ENCODE measurements at places on chromosomes 13 and 19.

DNA sequence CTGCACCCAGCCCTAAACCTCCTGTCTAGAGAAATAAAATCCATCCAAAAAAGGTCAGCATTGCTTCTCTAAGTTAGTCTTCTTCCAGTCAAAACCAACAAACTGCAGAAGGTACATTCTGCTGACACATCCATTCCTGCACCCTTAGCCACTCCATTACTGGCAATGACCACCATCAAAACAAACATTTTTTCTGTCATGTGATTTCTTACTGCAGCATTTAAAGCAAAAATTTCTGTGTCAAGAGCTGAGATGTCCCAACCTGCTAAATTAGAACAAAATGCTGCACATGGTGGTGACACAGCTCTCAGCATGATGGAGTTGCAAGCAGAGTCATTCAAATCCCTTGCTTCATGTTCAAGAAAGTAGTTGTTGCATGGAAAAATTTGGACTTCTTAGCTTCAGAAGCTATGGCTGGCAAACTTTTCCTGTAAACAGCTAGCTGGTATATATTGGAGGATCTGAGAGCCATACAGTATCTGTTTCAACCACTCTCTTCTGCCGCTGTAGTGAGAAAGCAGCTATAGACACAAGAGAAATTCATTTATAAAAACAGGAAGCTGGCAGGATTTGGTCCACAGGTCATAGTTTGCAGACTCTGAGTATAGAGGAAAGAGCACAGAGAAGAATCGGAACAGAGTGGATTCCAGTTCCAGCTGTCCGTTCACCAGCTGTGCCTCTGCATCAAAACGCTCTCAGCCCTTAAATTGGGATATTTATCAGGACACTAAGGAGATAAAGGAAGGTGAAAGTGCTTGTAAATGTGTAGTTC is 17.4 kb downstream of the RUBCNL start:
- H3K27me3 ChIP-seq, result no peaks in the 10 kb centered on the region
- H3K4me1 ChIP-seq, result peaks cover 68% of the 10 kb centered on the region
- peaks cover 22% of the 10 kb centered on the region for H3K36me3 ChIP-seq

DNA sequence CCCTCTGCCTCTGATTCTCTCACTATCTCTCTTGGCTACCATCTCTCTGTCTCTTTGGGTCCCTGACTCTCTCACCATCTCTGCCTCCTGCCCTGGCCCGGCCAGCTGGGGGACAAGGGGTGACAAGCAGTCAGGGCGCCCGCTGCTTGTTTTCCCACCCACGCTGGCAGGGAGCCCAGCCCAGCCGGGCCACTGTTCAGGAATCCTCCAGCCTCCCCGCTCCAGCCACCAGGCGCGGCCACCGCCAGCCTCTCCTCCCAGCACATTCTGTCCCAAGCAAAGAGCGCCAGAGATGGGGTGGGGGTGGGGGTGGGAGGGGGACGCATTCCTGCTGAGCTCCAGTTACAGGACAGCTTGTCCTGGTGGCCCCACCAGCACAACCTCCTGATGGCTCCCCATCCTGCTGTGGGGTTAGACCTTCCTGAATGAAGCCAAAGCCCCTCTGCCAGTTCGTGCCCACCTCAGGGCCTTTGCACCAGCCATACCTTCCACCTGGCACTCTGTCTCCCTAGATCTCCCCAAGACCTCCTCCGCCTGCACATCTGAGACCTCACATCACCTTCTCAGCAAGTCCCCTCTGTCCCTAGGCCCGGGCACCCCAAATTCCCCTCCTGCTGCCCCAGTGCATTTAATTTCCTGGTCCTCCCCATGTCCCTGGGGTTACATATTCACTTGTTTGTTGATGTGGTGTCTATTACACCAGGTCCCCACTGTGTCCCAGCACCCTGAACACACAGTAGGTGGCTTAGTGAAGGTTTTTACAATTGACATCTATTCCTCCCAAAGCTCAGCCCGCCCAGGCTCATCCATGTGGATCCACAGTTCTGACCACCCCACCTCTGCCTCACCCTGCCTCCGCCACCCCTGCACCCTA is 12.5 kb downstream of the ARRDC2 start:
- H3K36me3 ChIP-seq, result peaks cover 1% of the 10 kb centered on the region
- H3K4me1 ChIP-seq, result peaks cover 69% of the 10 kb centered on the region
- no peak for DNase-seq
- H3K27me3 ChIP-seq, result no peaks in the 10 kb centered on the region

GRCh38 chr13:36709136-36709890 is 35.5 kb downstream of the SERTM1 start:
- H3K27ac ChIP-seq, result no peak overlapping the region
- no peak overlapping the region for H3K4me3 ChIP-seq
- DNase-seq, result no peak

GRCh38 chr13:46587807-46588418 is 34.9 kb downstream of the LRCH1 start:
- peak overlapping the region; percentile 78 for H3K27ac ChIP-seq
- H3K4me3 ChIP-seq, result peak overlapping the region; percentile 30
- DNase-seq, result peak; percentile 59

- DNase-seq, result peak; percentile 74
- H3K27ac ChIP-seq, result peak overlapping the region; percentile 44
- peak overlapping the region; percentile 12 for H3K4me3 ChIP-seq
These were observed 9.9 kb downstream of the RFX2 start for GRCh38 chr19:6100284-6100915.

DNA sequence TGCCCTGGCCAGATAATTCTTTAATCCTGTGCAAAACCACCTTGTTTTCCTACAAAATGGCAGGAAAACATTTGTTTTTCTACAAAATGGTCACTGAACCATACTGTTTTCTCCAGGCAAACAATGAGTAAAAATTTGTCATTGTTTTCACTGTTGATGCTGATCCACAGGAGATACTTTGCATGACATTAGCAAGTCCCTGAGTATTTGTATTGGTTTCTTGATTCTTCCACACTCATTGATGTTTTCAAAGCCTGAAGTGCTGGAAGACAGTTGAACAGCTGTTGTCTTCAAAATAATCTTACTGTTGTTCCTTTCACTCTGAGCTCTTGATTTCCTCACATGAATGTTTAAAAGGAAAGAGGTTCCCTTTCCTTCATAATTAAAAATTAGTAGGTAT is 123.1 kb upstream of the HTR2A start:
- no peak overlapping the region for H3K27ac ChIP-seq
- H3K27me3 ChIP-seq, result no peaks in the 10 kb centered on the region
- H3K4me1 ChIP-seq, result peaks cover 3% of the 10 kb centered on the region
- H3K36me3 ChIP-seq, result no peaks in the 10 kb centered on the region
- DNase-seq, result no peak

DNA sequence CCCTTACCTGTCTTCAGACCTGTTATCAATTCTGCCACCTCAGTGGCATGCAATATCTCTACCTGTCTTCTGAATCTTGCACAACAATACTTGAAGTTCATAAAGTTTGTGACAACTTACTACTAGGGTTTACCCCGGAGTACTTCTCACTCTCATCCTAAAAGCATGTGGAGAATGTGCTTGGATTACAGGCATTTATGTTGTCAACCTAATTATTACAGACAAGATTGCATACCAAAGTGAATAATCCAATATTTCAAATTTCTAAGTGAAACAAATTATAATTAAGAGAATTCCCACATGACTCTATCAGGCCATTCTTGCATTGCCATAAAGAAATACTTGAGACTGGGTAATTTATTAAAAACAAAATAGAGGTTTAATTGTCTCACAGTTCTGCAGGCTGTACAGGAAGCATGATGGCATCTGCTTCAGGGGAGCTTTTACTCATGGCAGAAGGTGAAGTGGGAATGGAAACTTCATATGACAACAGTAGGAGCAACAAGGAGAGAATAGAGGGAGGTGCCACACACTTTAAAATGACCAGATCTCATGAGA is 661.0 kb upstream of the SPRY2 start:
- no peaks in the 10 kb centered on the region for H3K36me3 ChIP-seq
- DNase-seq, result no peak
- no peaks in the 10 kb centered on the region for H3K27me3 ChIP-seq
- no peak overlapping the region for H3K27ac ChIP-seq
- H3K4me1 ChIP-seq, result no peaks in the 10 kb centered on the region

GRCh38 chr19:4861147-4861546 is 6.3 kb downstream of the PLIN3 start:
- no peaks in the 10 kb centered on the region for H3K27me3 ChIP-seq
- DNase-seq, result no peak
- H3K27ac ChIP-seq, result no peak overlapping the region
- H3K36me3 ChIP-seq, result peaks cover 14% of the 10 kb centered on the region
- peaks cover 5% of the 10 kb centered on the region for H3K4me1 ChIP-seq
- H3K4me3 ChIP-seq, result no peak overlapping the region

GRCh38 chr19:36973844-36974195 is 57.7 kb downstream of the ZNF568 start:
- H3K36me3 ChIP-seq, result no peaks in the 10 kb centered on the region
- peak overlapping the region; percentile 79 for H3K4me3 ChIP-seq
- H3K4me1 ChIP-seq, result peaks cover 11% of the 10 kb centered on the region

GRCh38 chr13:107322228-107322627 is 754.3 kb upstream of the ARGLU1 start:
- no peaks in the 10 kb centered on the region for H3K36me3 ChIP-seq
- DNase-seq, result no peak

DNA sequence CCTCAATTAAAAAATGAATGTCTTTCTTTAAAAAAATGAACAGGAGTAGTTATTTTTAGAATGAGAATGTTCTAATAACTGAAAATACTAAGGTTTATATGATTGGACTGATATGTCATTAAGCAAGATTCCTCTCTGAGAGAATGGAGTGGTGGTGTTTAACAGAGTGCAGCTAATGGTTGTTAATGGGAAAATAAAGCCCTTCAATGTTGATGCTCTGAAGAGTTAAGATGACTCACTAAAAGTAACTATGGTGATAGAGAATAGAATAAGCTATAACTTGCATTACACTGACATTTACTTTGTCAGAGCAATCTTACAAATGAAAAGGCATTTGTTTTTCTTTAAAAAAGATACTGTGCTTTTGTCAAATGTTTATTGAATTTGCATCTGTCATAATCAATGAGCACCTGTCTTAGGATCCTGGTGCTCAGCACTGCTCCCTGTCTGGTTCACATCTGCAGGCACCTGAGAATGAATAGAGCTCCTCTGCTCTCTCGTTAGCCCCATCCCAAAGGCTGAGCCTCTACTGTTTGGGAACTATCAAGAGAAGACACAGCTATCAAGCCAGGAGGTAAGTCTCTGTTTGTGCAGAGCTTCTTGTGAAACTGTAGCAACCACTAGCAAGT is 15.1 kb downstream of the PABPC3 start:
- H3K36me3 ChIP-seq, result no peaks in the 10 kb centered on the region
- H3K4me1 ChIP-seq, result no peaks in the 10 kb centered on the region
- no peak overlapping the region for H3K27ac ChIP-seq
- DNase-seq, result no peak
- no peaks in the 10 kb centered on the region for H3K27me3 ChIP-seq

DNA sequence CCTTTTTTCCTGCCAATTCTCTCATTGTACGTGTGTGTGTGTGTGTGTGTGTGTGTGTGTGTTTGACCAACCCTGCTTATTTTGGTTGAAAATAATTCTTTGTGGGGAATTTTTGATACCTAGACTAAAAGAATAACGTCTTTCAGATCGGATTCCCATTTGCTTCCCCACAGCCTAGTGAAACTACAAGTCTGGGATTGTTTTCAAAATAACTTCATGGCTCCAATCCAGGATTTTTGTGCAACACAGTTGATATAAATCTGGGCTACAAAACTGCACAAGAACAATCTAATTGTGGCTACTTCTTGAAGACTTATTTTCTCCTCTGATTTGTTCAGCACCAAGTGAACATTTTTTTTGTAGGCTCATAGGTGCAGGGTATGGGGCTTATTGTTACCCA is 332.8 kb upstream of the MIR17HG start:
- H3K27ac ChIP-seq, result no peak overlapping the region
- no peaks in the 10 kb centered on the region for H3K27me3 ChIP-seq
- no peak overlapping the region for H3K4me3 ChIP-seq
- no peak for DNase-seq
- H3K36me3 ChIP-seq, result no peaks in the 10 kb centered on the region

DNA sequence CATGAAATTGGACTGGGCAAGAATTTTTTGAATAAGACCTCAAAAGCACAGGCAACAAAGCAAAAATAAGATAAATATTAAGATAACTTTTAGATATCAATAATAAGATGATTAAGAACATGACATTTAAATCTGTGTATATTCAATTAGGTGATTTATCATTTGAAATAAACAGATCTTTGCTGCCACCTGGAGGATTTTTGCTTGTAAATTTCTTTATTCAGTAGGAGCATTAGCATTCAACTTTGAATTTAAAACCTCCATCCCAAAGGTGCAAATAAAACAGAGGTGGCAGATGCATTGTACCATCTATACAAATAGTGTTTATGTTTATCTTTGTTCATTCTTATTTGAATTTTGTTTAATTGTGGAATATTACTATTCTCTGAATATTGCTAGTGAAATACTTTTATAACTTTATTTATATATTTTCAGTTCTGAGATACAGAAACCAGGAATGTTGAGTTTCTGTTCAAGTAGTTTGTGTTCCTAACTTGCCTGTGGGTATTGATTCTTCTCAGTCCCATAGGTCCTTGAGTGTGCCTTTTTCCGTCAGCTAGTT is 20.9 kb downstream of the COG6 start:
- H3K27me3 ChIP-seq, result no peaks in the 10 kb centered on the region
- no peaks in the 10 kb centered on the region for H3K4me1 ChIP-seq
- H3K36me3 ChIP-seq, result peaks cover 14% of the 10 kb centered on the region
- no peak overlapping the region for H3K27ac ChIP-seq

GRCh38 chr19:51448411-51449016 is 9.7 kb downstream of the SIGLEC8 start:
- H3K27ac ChIP-seq, result no peak overlapping the region
- no peak overlapping the region for H3K4me3 ChIP-seq
- peaks cover 5% of the 10 kb centered on the region for H3K4me1 ChIP-seq
- H3K36me3 ChIP-seq, result no peaks in the 10 kb centered on the region
- peaks cover 30% of the 10 kb centered on the region for H3K27me3 ChIP-seq

DNA sequence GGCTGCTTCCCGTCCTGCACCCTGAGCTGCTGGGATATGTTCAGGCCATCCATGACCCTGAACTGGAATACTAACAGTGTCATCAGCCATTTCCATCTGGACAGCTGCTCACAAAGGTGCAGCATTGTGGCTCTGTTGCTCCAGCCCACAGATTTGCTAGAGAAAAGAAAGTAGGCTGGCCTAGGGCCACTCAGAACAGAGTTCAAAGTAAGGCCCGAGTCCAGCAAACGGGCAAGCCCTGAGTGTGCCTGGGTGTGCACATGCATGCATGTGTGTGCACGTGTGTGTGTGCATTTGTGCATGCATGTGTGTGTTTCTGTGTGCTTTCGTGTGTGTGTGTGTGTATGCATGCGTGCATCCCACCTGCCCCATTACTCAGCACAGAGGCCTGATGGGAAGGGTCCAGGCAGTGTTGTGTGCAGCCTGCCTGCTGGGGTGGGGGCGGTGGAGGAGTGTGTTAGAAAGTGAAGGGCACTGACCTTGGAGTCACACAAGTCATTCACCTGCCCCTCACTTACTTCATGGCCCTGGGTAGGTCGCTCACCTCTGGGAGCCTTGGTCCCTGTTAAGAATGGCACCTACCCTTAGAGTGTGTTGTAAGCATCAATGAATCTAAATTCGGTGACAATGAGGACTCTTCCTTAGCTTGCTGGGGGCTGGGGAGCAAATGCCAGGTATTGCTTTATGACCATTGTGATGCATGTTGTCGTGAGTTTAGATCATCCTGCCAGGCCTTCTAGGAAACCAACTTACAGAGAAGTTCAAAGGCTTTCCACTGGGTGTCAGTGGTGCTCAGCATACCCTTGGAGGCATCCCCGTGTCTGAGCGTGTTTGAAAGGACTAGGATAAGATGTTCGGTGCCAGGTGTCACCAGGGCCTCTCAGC is 53.2 kb downstream of the GPR12 start:
- H3K4me1 ChIP-seq, result no peaks in the 10 kb centered on the region
- H3K4me3 ChIP-seq, result no peak overlapping the region
- peak; percentile 47 for DNase-seq
- no peaks in the 10 kb centered on the region for H3K36me3 ChIP-seq
- H3K27me3 ChIP-seq, result peaks cover 3% of the 10 kb centered on the region
